ENCODE measurements at places on chromosomes 4 and X.

GRCh38 chr4:112213856-112214255 is 17.7 kb upstream of the AP1AR start:
- DNase-seq = no peak

DNA sequence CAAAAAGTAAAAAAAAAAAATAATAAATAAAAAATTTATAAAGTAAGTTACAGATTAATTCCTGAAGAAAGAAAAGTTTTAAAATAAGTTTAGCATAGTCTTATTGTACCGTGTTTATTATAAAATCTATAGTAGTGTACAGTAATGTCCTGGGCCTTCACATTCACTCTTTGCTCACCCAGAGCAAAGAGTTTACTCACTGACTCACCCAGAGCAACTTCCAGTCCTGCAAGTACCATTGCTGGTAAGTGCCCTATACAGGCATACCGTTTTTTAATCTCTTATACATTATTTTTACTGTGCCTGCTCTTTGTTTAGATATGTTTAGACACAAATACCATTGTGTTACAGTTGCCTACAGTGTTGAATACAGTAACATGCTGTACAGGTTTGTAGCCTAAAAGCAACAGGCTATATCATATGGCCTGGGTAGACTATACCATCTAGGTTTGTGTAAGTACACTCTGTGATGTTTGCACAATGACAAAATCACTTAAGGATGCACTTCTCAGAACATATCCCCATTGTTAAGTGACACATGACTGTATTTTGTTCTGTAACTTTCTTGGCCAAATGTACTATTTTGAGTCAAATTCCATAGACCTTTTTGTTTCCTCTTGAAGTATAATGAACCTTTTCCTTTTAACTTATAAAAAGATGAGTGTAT is 199.0 kb upstream of the NUDT6 start:
- DNase-seq = no peak

- DNase-seq = peak; percentile 87
Observed at GRCh38 chr4:113979148-113979904, at the start of gene ARSJ. ARSJ (minus strand) TSS chr4:113979647; CDS start chr4:113978834, 813 bp downstream.

DNA sequence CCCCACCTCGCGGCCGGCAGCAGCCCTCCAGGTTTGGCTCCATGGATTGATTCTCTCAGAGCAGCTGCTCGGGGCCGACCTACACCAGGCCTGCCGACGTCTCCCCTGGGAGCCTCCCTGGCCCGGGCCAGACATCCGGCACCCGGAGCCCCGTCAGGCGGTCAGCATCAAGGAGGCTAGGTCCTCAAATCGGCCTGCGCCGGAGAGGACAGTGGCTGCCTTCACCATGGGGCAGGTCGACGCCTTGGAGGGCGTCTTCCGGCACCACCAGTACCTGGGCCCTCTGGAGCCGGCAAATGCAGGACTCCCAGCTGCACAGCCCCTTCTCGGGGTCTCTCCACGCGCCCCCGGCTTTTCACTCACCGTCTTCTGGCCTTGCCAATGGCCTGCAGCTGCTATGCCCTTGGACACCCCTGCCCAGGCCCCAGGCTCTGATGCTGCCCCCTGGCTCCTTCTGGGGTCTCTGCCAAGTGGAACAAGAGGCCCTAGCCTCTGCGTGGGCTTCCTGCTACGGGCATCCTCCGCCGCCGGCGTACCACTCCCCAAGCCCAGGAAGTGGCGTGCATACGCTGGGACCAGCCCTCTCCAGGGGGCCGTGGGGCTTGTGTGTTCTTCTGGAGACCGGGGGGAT is 341.8 kb downstream of the MAGEB5 start:
- DNase-seq = no peak

DNA sequence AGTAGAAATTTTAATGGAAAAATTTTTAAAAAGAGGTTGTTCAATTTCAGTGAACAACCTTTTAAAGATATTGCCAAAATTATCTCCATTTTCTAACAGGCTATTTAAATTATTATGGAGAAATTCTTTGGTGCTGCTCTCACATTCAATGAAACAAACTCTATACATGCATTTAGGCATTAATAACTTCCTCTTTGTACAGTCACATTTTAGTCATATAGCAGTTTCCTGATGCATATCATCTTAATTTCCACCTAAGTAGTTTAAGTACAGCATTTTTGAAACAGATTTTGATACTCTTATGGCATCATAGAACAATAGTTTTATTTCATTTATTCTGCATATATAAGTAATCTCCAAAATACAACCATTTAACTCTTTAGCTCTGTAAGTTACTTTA is 500.1 kb downstream of the STPG2 start:
- no peak for DNase-seq

DNA sequence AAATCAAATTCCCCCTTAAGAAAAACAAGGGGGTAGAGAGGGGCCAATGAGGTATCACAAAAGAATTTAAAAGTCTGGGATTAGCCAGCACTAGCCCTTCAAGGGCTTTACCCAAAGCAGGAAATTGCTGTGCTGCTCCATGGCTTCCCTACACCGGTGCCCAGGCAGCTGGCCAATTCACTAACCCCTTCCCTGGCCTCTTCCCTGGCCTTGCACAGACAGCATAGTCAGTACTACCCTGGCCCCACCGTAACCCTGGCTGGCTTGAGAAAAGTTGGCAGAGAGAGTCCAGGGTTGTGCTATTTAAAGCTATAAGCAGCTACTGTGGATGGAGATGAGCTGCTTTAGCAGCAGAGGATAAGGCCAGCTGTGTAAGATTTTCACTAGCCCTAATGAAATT is 43.1 kb downstream of the ADAMTS3 start:
- DNase-seq = peak; percentile 72

GRCh38 chrX:123943074-123943473 is 18.4 kb upstream of the STAG2 start:
- DNase-seq = no peak

DNA sequence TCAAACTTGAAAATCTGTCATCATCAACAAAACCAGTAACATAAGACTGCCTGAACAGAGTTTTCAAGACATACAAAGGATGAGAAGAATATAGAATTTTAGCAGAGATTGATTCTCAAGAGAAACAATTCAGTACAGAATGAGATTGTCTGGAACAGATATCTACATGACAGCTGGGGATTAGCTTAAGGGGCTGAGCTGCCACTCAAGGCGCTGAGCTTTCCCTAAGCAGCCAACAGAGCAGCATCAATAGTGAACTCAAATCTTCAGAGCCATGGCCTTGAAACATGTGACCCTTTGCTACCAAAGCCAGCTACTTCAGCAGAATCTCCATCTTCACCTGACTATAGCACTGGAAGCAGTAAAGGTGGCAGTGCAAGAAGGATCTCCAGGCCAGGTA is 24.3 kb upstream of the PCDH10 start:
- no peak for DNase-seq

DNA sequence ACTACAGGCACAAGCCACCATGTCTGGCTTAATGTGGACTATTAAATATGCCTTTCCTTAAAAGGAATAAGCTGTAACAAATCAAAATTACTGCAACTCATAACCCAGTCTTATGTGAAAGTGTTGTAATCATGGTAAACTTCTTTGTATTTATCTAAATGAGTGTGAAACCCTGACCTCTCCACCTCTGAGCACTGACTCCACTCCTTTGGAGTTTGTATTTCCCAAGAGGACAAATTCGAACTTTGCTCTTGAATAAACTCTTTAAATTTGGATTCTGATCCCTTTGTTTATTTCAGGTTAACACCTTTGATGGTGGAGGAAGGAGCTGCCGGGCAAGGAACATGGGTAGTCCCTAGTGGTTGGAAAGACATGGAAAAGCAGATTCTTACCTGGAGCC is 48.3 kb upstream of the FAM9A start:
- DNase-seq = no peak

GRCh38 chr4:141283563-141283962 is 62.9 kb downstream of the ZNF330 start:
- no peak for DNase-seq

GRCh38 chr4:28600958-28601357 is 1740.3 kb downstream of the STIM2 start:
- no peak for DNase-seq

- no peak for DNase-seq
Observed at GRCh38 chr4:113328514-113328913, 279.1 kb downstream of the ANK2 start.

DNA sequence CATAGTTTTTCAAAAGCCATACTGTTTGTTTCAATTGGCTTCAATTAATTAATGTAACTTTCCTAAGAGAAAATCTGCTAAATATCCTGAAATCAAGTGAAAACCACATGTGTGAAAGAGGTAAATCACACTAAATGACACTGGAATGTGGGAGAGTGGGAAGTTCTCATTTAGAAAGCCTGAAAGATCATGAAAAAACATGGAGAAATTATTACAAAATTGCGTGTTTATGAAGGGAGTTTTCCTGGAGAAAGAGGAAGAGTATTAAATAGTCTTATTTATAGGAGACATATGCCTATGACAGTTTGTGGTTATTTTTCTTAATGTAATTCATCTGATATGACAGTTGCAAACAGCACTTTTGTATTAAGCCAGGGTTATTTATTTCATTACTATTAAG is 183.7 kb downstream of the DKK2 start:
- no peak for DNase-seq

- DNase-seq = no peak
Observed at GRCh38 chr4:145709843-145710242, 29.9 kb downstream of the C4orf51 start.

- DNase-seq = no peak
Observed at GRCh38 chrX:45823536-45823935, 622.9 kb upstream of the DIPK2B start.

DNA sequence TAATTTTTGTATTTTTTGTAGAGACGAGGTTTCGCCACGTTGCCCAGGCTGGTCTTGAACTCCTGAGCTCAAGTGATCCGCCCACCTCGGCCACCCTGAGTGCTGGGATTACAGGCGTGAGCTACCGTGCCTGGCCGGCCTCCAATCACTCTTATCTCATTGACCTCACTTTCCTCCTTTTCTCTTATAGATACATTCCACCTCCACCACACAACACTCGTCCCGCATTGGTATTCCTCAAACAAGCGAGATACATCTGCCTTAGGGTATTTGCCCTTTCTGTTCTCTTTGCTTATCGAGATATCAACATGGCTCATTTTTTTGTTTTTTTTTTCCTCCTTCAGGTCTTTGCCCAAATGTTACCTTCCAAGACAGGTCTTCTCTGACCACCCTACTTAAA is 1.8 kb upstream of the PRPS1 start:
- no peak for DNase-seq

GRCh38 chr4:931194-931959 is 739 bp downstream of the GAK start:
- DNase-seq = no peak

DNA sequence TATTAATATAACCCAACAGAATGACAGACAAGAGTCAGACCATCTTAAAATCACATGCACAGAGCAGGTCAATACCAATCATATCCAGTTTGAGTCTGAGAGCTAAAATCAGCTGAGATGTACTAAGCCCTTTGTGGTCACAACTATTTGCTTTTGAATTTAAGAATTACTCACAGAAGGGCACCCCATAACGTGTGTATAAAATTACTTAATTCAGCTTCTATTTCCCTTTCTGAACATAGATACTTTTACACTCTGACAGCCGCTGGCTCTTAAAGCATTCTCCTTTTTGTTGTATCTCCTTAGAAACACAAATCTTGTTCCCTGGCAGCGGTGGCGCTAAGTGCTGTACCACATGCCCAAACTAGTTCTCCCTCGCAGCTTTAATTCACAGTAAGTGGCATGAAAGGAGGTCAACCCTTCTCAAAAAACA is 14.8 kb upstream of the PPARGC1A start:
- DNase-seq = peak; percentile 43

DNA sequence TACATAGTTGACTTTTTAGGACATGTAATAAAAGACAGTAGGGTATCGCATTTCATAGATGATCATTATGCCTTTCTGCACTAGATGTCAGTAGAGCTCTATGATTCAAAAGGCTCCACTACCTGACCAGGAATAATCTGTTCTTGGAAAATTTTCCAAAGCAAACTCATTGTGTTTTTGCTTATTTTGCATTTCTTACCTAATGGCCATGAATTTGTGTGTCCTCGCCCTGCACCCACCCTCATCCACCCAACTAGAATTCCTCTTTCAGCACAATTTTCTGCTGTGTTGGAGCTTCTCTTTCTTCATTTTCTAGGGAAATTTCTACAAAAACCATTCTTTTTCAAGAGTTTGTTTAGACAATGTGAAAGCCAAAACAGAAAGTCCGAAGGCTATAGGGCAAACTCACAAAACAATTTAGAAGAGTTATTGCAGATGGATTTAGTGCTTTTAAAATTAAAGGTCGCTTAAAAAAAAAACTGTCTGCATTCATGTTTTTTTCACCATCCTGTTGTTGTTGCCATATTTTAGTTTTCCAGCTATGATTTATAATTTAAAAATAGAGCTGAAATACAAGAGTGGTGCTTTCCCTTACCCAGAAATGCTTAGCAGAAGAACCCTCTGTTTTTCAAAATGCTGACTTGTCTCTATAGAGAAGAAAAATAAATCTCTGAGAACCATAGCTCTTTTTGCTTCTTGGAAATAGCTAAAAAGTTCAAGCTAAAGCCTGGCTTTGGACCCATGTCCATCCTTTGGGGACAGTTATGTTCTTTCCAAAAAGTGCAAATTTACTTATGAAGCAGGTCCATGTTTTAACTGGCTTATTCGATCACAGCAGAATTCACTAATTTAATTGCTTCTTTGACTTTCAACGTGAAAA is 183.7 kb downstream of the SPATA18 start:
- peak; percentile 25 for DNase-seq

Measured in lung (tissue), 17 donors.